Frontal cortex (tissue), 4 donors: ENCODE measurements at places on chromosomes 6 and 20.

GRCh38 chr20:14142171-14142570, 146.9 kb downstream of the MACROD2 start:
- peak; percentile 27 for DNase-seq

DNA sequence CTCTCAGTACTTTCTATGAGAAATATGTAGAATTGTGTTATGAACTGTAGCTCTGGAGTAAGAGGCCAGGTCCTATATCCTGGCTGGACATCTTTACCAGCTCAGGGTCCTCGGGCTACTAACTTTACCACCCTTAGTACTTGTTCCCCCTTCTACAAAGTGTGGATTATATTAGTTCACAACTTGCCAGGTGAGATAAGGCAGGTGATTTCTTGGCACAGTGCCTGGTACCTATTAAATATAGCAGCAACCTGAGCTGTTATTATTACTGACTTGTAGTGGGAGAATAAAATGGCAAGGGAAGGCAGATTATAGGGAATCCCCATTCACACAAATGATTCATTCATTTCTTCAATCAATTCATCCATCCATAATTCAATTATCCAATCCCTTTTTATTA, 150.1 kb downstream of the DOK5 start:
- no peak for DNase-seq

- no peak for DNase-seq
Observed at GRCh38 chr6:15437090-15437635, 191.3 kb downstream of the JARID2 start.

DNA sequence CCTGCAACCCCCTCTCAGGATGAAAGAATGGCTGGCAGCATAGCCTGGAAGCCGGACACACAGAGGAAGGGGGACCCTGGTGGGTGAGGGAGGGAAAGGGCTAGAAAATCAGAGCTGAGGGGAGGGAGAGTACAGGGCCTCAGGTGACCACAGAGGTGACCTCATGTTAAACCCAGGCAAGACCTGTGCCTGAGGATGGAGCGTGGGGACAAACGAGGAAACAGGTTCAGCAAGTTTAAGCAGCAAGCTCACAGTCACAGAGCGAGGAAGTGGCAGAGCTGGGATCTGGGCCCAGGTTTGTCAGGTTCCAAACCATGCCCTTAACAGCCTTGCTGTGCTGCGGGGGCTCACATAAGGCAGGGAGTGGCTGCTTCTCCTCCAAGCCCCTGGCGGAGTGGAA, 4.0 kb upstream of the BPI start:
- no peak for DNase-seq

DNA sequence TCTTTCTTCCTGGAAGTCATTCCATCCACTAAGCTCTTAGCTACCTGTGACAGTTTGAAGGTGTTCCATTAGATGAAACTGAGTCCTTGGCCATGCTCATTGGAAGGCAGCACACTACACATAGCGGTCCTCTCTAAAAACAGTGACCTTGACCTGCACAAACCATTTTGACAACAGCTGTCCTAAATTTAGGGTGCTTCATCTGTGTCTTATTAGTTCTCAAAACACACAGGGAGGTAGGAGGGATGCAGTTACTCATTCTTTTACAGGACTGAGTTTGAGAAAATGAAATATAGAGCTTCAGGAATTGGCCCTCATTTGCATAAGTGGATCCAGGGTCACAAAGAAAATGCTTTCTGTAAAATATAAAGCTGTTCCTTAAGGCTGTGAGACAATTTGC, 20.4 kb upstream of the MAP3K4 start:
- no peak for DNase-seq

GRCh38 chr6:161772176-161772575, 498.3 kb upstream of the AGPAT4 start:
- DNase-seq = no peak

DNA sequence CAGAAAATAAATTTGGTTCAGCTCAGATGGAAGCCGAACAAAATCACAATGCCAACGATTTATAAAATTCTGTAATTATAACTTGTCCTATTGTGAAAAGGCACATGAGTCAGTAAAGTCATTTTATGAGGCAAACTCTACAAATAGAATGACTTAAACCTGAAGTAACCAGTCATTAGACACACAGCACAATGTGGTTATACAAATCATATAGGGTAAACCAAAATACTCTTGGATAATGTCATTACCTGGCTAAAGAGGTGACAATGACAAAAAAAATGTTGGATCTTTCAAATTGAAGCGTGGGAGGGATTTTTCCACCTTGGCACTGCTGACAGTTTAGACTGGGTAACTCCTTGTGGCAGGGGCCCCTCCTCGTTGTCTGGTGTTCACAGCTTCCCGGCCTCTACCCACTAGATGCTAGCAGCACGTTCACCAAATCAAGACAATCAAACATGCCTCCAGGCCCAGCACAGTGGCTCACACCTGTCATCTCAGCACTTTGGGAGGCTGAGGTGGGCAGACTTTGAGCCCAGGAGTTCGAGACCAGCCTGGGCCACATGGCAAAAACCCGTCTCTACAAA, 5.0 kb downstream of the ANKRD60 start:
- DNase-seq = no peak

GRCh38 chr20:10672624-10673127, 1.1 kb downstream of the JAG1 start:
- DNase-seq = peak; percentile 27

DNA sequence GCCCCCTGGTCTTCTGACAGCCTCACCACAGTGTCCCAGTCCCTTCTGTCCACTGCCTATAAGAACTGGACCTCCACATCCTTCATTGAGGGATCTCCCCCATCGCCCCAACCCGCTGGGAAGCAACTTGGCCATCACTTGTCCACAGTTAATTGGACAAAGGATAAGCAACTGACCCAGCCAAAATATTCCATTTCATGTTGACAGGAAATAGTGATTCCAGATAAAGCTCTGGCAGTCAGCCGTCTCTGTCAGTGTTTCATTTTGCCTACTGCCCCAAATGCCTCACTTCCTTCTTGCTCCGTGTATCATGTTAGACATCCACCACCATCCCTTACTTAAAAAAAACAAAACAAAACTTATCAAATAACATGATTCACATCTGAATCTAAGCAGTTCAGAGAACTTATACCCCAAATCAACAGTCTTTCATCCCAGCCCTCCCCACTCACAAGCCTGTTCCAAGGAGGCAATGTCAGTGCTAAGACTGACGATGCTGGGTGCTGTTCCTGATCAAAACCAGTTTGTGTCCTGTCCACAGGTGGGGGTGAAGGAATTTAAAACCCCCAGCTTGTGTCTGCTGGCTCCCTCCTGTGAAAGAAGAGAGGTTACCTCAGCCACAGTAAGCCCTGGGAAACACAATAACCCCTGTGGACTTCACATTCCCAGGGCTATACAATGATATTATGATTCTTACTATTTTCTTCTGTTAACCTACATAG, 162.5 kb downstream of the WDR27 start:
- no peak for DNase-seq

DNA sequence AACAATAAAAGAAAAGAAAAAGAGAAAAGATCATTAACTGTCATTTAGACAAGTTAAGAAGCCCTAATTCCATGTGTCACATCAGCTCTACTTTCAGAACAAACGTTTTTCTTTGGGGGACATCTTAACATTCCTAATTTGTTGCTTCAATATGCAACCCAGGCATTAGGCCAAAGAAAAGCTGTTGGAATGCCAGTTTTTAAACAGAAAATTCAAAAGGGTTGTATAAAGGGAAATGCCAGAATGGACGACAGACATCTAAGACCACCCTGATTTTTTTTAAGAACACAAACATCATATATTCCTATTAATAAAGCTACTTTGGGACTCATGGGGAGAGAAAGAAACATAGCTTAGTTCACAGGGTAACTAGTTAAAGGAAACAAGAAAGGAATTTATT, 315.0 kb downstream of the GMDS start:
- DNase-seq = no peak

- DNase-seq = no peak
Observed at GRCh38 chr6:141000917-141001316, 1131.8 kb upstream of the GJE1 start.

DNA sequence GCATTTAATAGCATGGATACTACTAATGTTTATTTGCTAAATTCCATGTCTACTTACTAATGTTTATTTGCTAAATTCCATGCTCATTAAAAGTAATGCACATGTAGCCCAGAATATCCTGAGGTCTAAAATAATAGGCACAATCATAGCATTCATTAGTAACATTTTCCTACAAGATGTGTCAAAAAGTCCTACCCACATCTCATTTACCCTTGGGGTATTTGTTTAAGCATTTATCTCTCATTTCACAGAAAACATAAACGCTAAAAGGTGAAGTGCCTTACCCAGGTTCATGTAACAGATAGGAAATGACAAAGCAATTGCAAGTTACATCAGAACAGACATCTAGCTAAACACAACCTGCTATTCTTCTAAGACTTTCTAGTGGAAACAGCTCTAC, 457.1 kb downstream of the HACE1 start:
- no peak for DNase-seq

GRCh38 chr6:3273707-3274521, 15.2 kb downstream of the PSMG4 start:
- DNase-seq = no peak

- no peak for DNase-seq
Observed at GRCh38 chr20:10322073-10323012, 103.7 kb downstream of the SNAP25 start.

DNA sequence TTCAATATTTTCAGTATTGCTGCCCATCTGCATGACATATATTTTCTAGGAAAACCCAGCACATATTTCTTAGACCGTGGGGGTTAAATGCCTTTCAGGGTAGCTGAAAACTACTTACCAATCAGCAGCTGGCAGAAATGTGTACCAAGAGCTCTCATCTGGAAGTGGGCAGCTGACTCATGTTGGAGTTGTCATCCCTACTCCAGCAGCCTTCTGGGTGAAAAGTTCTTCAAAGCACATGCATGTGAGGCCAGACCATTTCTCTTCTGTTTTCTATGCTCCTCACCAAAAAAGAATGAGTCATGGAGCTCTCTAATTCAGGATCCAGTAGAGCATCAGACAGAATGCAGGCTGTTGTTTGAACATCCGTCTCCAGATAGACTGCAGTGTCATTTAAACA, 135.5 kb downstream of the PAX1 start:
- peak; percentile 16 for DNase-seq

- DNase-seq = peak; percentile 17
Observed at GRCh38 chr6:73394577-73395354, at the start of gene DDX43. Gene DDX43, plus strand, starts transcription at chr6:73394828. Its CDS starts 78 bp downstream, at chr6:73394906.

- DNase-seq = no peak
Observed at GRCh38 chr6:23704479-23705052, 421.4 kb upstream of the NRSN1 start.

DNA sequence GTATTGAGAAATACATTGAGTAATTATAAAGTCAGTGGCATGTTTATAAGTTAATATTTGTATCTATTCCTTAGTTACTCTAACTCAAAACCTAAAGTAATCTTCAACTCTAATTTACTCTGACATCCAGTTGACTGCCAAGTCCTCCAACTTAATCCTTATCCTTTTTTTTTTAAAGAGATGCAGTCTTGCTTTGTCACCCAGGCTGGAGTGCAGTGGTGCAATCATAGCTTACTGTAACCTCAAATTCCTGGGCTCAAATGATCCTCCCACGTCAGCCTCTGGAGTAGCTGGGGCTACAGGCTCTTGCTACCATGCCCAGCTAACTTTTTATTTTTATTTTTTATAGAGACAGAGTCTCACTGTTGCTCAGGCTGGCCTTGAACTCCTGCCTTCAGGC, 24.4 kb downstream of the PTPN1 start:
- DNase-seq = no peak

DNA sequence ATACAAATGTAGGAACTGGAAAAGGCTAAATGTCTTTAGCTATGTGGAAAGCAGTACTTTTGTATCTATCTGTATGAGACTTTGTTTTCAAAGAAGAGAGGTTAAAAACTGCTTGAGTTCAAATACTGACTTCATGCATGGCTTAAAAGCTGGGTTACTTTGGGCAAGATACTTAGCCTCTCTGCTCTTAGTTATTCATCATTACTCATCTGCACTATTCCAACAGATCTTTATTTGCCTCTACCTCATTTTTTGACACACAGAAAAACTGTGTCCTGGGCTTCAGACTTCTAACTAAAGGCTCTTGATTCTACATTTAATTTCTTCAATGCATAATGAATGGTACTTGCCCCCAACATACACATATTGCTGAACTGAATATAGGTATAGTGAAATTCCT, 114.8 kb downstream of the DST start:
- no peak for DNase-seq

- no peak for DNase-seq
Observed at GRCh38 chr20:1912053-1912452, 16.8 kb downstream of the SIRPA start.

DNA sequence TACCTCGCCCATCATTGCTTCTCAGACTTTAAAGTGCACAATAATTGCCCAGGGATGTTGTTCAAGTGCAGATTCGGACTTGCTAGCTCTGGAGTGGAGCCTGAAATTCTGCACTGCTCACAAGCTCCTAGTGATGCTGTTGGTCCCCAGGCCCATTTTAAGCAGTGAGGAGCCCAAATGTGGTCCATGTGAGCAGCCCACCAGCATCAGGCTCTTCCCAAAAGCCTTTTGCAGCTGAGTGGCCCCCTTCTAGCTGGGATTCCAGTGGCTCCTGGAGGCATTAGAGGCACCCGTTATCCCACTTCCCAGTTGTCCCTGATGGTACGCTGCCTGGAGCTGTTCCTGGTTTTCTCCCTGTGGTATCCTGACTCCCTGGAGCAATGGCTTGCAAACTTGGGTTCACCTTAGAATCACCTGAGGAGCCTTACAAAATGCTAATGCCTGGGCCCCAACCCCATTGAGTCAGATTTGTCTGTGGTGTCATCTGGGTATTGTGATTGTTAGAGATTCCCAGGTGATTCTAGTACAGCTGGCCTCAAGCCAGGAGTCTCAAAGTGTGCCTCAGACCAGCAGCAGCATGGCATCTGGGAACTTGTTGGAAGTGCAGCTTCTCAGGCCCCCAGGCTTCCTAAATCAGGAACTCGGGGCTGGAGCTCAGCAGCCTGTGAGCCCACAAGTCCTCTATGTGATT, 186.9 kb upstream of the SLC24A3 start:
- no peak for DNase-seq

DNA sequence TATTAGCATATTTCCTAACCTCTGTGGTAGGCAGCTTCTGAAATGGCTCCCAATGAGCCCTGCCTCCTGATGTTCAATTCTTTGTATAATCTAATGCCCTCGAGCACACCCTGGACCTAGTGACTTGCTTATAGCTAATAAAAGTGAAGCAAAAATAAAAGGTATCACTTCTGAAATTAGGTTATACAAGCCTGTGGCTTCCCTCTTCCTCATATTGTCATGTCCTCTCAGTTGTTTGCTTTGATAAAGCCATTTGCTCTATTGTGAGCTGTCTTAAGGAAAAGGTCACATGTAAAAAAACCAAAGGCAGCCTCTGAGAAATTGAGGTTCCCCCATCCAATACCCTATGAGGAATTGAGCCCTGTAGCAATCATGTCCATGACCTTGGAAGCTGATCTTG, 442.1 kb upstream of the ADGRB3 start:
- DNase-seq = no peak
